ENCODE measurements at places on chromosomes 4 and X. TPM values are rescaled to one million over a fixed set of nuclear protein-coding genes. Genes with fewer than 3 reads are reported as not detected.

Gene BEX4
- 13.0 TPM for total RNA-seq

- H3K27ac ChIP-seq = peak overlapping the region; percentile 64
- DNase-seq = no peak
- H3K4me1 ChIP-seq = peaks cover 18% of the 10 kb centered on the region
- no peak overlapping the region for H3K4me3 ChIP-seq
Observed at GRCh38 chr4:20532116-20532790, 168.0 kb upstream of the PACRGL start.

Gene ZRSR2
- total RNA-seq = 4.1 TPM

Gene LUZP4
- not detected for total RNA-seq

Gene RBMX
- 202 TPM for total RNA-seq

Gene NAT8L
- total RNA-seq = under 0.01 TPM

DNA sequence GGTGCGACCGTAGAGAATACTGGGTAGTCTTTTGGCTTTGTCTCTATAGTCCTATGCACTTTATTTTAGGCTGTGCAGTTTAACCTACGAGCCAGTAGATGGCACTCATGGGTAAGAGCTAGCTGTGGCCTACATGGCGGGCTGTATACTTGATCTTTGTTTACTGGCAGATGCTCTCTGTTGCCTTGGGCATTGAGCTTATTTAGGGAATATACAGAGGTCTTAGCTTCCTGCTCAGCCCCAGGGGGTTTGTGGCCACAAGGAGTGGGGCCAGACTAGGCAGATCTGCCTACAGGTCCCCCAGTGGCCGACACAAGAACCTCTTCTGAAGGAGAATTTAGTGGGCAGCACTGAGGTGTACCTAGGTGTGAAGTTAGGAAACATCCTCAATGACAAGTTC, 227.6 kb upstream of the HDX start:
- peak; percentile 43 for DNase-seq
- H3K4me3 ChIP-seq = no peak overlapping the region
- no peaks in the 10 kb centered on the region for H3K27me3 ChIP-seq
- no peaks in the 10 kb centered on the region for H3K4me1 ChIP-seq
- H3K36me3 ChIP-seq = no peaks in the 10 kb centered on the region
- no peak overlapping the region for H3K27ac ChIP-seq

GRCh38 chr4:161573836-161574235, 590.0 kb downstream of the FSTL5 start:
- no peaks in the 10 kb centered on the region for H3K4me1 ChIP-seq
- no peaks in the 10 kb centered on the region for H3K36me3 ChIP-seq
- no peak overlapping the region for H3K27ac ChIP-seq
- H3K27me3 ChIP-seq = no peaks in the 10 kb centered on the region
- no peak overlapping the region for H3K4me3 ChIP-seq

Gene CYSLTR1
- total RNA-seq = under 0.01 TPM

GRCh38 chr4:146327859-146328650, 113.7 kb downstream of the REELD1 start:
- H3K4me3 ChIP-seq = no peak overlapping the region
- no peaks in the 10 kb centered on the region for H3K27me3 ChIP-seq
- peak overlapping the region; percentile 40 for H3K27ac ChIP-seq
- DNase-seq = no peak
- peaks cover 27% of the 10 kb centered on the region for H3K4me1 ChIP-seq

Gene HAND2
- 3.8 TPM for total RNA-seq

Gene DDX53
- total RNA-seq = not detected

DNA sequence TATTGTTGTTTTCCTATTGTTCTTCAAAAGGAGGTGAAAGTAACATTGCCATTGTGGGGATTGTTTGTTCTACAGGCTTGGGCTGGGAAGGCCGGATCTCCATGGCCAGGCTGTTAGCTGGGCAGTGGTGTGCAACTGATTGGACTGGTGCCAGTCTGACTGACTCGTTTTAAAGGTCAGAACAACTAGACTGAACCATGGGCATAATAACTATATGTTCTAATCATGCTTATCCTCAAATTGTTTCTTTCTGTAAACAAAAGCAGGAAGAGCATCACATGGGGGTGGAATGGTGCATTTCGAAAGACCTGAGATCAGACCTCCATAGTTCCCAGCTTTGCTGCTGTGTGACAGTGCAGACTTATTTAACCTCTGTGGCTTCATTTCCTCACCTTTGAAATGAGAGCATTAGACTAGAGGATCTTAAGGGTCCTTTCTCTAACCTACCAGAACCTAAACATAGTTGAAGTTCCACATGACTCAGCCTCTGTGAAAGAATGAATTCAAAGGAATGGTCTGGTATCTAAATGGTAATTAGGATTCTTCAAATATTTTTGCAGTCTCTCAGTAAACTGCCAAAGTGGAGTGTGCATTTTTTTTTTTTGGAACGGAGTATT, 66.7 kb upstream of the PGRMC2 start:
- H3K36me3 ChIP-seq = no peaks in the 10 kb centered on the region
- H3K27me3 ChIP-seq = no peaks in the 10 kb centered on the region
- peaks cover 42% of the 10 kb centered on the region for H3K4me1 ChIP-seq
- no peak overlapping the region for H3K4me3 ChIP-seq

DNA sequence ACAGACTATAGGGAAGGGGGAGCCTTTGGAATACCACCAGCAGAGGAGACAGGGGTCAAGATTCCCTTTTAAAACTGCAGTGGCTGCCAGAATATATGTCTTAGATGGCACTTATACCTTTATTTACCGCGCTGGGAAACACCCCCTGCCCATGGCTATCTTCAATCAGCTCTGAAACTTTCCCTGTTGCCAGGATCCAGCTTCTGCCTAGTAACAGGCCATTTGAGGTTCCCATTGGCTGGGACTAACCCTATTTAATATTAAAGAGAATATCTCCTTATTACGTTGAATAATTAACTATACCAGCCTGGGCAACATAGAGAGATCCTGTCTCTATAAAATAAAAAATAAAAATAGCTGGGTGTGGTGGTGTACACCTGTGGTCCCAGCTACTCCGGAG, 23.8 kb downstream of the SOWAHB start:
- no peak overlapping the region for H3K4me3 ChIP-seq
- H3K27ac ChIP-seq = no peak overlapping the region
- peaks cover 7% of the 10 kb centered on the region for H3K27me3 ChIP-seq
- H3K4me1 ChIP-seq = no peaks in the 10 kb centered on the region

Gene TMEM31
- total RNA-seq = not detected

DNA sequence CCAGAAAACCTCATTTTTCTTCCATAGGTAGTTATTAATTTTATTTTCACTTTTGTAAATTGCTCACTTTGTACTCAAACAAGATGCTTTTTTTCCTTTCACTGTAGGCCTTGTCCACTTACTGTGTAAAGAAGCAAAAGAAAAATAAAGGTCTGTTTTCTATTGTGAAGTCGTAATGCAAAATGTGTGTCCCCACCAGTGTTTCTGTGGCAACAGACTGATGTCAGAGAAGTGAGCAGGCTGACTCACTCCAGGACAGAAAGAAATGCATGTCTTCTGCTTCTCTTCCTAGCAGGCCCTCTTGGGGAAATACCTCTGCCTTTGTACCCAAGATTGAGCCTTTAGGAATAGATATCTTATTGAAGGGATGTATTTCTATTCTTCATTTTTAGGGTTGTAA, 30.3 kb downstream of the INPP4B start:
- H3K4me3 ChIP-seq = no peak overlapping the region
- no peaks in the 10 kb centered on the region for H3K36me3 ChIP-seq
- peaks cover 37% of the 10 kb centered on the region for H3K4me1 ChIP-seq
- H3K27me3 ChIP-seq = no peaks in the 10 kb centered on the region

GRCh38 chr4:145552181-145552822, 66.9 kb upstream of the MMAA start:
- no peak for DNase-seq
- no peak overlapping the region for H3K4me3 ChIP-seq
- H3K4me1 ChIP-seq = peaks cover 2% of the 10 kb centered on the region

Gene FAM47A
- total RNA-seq = not detected

DNA sequence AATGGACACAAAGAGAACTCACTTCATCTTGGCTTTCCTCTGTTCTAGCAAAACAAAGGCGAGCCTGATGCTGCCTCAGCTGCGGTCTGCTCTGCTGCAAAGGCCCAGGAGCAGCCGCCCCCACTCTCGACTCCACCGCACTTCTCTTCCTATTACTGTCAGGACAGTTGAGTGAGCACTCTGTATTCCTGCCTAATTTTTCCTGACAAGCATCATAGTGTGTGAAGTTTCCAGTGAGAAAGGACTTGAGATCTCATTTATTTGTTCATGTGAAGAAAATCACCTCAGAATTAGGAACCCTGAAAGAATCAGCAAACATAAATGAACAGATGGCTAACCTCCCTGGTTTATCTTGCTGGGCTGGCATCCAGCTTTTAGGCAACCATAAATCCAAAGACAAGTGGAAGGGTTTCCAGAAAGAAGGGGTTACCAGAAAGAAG, 15.6 kb downstream of the SCARB2 start:
- H3K4me1 ChIP-seq = peaks cover 78% of the 10 kb centered on the region
- H3K4me3 ChIP-seq = peak overlapping the region; percentile 36
- peak overlapping the region; percentile 88 for H3K27ac ChIP-seq

- peaks cover 68% of the 10 kb centered on the region for H3K36me3 ChIP-seq
- no peak for DNase-seq
- H3K27ac ChIP-seq = peak overlapping the region; percentile 57
- H3K4me3 ChIP-seq = peak overlapping the region; percentile 16
- no peaks in the 10 kb centered on the region for H3K27me3 ChIP-seq
- peaks cover 12% of the 10 kb centered on the region for H3K4me1 ChIP-seq
Observed at GRCh38 chr4:3135155-3136011, 60.9 kb downstream of the HTT start.

- H3K36me3 ChIP-seq = no peaks in the 10 kb centered on the region
- DNase-seq = peak; percentile 88
- no peak within 1 kb of the TSS for H3K27ac ChIP-seq
- H3K4me1 ChIP-seq = no peaks in the 10 kb centered on the region
- peak within 1 kb of the TSS; percentile 16 for H3K4me3 ChIP-seq
Observed at GRCh38 chrX:118974088-118974907, at the start of gene LONRF3. LONRF3 (plus strand) TSS chrX:118974618; CDS start chrX:118974781, 163 bp downstream.
